ENCODE measurements at places on chromosomes 3 and 15.

- DNase-seq = no peak
Measured at GRCh38 chr15:20348900-20349773, 192.5 kb downstream of the GOLGA6L6 start.

DNA sequence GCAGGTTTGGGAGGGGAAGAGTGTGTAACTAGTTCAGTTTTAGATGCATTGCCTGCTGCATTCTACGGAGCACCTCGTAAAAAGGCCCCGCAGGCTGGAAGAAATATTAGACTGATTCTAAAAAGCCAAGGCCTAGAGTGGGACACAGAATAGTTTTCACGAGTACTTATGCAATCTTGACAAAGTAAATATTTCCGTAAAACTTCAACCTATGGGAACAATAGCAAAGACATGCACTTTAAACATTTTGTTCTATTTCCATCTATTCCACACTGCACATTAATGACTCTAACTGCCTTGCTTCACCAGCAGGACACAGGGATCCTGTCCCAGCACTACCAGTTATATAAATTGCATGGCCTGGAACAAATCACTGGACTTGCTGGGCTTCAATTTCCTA is 260.0 kb downstream of the FOXP1 start:
- no peak for DNase-seq

DNA sequence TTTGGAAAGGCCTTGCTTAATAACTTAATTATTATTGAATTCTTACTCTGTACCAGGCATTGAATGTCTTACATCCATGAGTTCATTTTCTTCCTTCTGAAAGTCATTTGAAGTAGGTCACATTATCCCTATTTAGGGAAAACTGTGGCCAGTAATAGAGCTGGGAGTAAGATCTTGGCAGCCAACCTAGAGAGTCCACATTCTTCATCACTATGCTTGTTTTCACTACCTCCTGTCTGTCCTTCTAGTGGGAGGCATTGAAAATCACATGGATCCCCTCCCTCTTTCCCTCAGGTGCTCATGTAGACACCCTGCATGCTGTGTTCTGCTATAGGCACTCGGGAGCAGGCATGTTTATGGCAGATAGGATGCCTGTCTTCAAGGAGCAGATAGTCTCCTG is 154.9 kb downstream of the EBLN2 start:
- DNase-seq = no peak

DNA sequence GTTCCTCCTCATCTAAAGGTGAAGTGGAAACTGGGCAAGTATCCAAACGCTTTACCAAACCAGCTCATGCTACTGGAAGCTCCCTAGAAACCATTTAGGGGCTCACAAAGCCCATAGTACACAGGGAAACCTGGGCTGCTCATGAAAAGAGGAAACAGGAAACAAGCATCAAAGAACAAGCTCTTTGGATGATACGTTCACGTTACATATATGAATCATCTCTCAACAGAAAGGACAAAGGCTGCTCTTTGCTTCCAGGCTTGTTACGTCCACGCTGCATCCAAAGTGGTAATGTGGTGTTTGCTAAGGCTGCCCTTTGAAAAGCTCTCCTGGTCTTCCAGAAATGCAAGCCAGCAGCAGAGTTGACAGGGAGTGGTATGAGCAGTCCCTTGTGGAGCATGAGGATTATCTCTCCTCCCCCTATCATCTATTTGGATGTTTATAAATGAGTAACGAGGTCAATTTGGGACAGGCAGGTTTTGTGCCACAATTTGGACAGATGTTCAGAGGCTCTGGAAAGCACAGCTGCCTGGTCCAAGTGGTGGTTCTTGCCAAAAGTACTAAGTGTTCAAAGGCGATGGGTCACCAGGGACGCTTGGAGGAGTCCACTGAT is 98.0 kb upstream of the RORA start:
- no peak for DNase-seq

DNA sequence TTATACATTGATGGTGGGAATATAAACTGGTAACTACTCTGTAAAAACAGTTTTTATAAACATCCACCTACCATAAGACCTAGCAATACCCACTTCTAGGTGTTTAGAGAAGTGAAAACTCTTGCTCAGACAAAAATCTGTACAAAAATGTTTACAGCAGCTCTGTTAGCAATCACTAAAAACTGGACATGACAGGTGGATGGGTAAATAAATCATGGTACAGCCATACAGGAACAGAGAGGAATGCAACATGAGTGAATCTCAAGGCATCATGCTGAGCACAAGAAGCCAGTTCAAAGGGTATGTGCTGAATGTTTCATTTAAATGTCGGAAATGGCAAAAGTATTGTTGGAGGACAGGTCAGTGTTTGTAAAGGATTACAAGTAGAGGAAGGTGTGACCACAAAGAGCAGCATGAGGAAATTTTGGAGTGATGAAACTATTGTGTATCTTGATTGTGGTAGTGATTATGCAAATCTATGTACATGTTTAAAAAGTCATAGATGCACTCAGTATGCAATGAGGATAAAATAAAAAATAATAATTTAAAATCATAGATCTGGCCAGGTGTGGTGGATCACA is 2.8 kb upstream of the RNU5A-1 start:
- DNase-seq = no peak

GRCh38 chr3:50297384-50297775 is 1.8 kb downstream of the HYAL3 start:
- DNase-seq = no peak

DNA sequence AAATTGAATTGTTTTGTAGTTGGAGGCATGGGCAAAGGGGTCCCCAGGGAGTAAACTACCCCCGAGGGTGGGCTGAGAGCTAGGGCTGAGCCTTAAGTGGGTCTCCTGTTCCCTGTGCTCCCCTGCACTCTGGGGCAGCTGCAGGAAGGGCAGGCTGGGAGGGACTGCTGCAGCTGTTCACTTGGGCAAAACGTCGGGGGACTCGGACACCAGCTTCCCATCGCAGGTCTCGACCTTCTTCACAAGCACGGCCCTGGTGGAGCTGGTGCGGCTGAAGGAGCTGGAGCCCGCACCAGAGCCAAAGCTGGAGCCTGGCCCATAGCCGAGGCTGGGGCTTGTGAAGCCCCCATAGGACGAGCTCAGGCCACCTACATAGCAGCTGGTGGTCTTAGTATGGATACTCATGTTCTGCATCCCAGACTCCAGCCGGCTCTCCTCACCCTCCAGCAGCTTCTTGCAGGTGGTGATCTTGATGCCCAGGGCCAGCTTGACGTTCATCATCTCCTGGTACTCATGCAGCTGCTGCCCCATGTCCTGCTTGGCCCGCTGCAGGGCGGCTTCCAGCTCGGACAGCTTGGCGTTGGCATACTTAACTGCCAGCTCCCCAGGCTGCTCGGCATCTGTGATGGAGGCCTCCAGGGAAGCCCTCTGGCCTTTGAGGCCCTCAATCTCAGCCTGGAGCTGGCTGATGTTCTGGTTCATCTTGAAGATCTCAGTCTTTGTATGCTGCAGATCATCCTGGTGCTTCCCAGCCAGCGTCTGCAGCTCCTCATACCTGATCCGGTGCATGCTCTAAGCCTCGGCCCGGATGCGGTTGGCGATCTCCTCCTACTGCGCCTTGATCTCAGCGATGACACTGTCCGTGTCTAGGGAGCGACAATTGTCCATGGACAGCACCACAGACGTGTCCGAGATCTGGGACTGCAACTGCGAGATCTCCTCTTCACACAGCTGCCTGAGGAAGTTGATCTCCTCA is 423.5 kb upstream of the ARPP21 start:
- DNase-seq = no peak

DNA sequence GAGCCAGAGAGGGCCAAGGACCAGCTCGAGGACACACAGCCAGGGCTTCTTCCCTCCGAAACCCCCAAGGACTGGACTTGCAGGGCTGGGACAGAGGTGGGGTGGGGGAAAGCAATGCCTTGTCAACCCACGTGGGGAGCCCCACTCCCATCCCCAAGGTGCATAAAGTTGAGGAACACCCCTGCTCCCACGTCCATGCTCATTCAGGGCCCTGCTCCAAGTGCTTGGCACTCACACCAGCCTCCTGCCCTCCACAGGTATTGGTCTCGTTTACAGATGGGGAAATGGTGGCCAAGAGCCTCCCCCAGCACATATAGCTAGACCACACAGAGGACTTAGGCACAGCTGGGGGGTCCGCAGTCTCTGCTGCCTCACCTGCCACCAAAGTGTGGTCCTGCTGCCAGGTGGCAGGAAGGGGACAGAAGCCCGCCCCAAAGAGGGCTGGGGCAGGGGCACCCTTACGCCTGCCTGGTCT is 50.5 kb upstream of the CSPG4 start:
- DNase-seq = no peak

GRCh38 chr3:120094776-120095225 is 554 bp upstream of the GSK3B start:
- peak; percentile 99 for DNase-seq

DNA sequence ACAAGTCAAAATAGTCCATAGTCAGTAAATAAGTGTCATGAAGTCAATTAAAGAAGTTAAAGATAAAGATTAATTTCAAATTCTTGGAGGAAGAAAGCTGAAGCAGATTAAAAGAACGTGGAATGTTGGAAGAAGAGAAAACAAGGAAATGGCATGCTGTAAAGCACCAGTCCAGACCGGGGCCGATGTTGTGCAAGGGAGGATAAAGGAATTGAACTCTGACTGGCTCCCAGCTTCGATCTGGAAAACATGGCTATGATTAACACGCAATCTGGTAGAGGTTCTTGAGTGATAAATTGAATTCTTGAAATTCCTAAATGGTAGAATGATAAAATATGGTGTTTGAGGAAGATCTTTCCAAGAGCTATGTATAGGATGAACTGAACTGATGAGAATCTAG is 194.4 kb downstream of the MEIS2 start:
- DNase-seq = no peak

GRCh38 chr3:154933581-154933980 is 146.5 kb upstream of the MME start:
- no peak for DNase-seq

GRCh38 chr3:3201611-3202010 is 22.1 kb upstream of the CRBN start:
- DNase-seq = no peak

- DNase-seq = peak; percentile 80
Measured at GRCh38 chr3:127799476-127800222, 22.7 kb downstream of the MGLL start.

DNA sequence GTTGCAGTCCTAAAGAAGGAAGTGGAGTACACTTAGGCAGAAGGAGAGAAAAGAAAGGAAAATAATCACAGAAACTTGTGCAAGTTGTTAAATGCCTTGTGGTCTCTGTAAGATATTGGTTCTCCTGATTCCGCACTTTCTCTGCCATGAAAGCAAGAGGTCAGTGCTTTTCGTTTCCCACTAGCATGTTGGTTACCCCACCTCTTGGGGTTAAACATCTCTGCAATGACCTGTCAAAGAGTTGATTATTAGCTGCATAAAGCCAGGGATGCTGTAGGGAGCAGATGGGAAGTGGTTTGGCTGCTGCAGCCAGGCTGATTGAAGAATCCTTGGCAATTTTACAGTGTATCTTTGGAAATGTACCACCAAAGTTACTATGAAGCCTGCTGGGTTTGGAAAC is 33.3 kb downstream of the ZNF609 start:
- no peak for DNase-seq

DNA sequence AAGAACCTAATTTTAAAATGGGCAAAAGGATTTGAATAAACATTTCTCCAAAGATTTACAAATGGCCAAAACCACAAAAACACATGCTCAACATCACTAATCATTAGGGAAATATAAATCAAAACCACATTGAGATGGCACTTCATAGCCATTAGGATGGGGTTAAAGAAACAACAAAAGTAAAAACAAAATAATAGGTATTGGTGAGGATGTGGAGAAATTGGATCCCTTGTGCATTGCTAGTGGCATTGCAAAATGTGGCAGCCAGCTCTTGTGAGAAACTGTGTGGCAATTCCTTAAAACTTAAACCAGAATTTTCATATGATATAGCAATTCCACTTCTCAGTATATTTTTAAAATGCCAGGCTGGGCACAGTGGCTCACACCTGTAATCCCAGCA is 126.5 kb downstream of the STT3B start:
- DNase-seq = no peak

Measured in RWPE1 (cell line).